ENCODE measurements at places on chromosomes 3 and 15.
A peak's percentile ranks its signal among the peaks of the same experiment; 100 is the strongest.

GRCh38 chr3:108037770-108038169 lies 53.1 kb downstream of the CD47 start:
- DNase-seq = no peak

- no peak for DNase-seq
Observed at GRCh38 chr15:65055201-65055870, 10.1 kb downstream of the SLC51B start.

GRCh38 chr3:108134555-108134880 lies 43.7 kb upstream of the CD47 start:
- DNase-seq = no peak

GRCh38 chr3:152321955-152322377 lies 53.2 kb downstream of the MBNL1 start:
- DNase-seq = no peak

DNA sequence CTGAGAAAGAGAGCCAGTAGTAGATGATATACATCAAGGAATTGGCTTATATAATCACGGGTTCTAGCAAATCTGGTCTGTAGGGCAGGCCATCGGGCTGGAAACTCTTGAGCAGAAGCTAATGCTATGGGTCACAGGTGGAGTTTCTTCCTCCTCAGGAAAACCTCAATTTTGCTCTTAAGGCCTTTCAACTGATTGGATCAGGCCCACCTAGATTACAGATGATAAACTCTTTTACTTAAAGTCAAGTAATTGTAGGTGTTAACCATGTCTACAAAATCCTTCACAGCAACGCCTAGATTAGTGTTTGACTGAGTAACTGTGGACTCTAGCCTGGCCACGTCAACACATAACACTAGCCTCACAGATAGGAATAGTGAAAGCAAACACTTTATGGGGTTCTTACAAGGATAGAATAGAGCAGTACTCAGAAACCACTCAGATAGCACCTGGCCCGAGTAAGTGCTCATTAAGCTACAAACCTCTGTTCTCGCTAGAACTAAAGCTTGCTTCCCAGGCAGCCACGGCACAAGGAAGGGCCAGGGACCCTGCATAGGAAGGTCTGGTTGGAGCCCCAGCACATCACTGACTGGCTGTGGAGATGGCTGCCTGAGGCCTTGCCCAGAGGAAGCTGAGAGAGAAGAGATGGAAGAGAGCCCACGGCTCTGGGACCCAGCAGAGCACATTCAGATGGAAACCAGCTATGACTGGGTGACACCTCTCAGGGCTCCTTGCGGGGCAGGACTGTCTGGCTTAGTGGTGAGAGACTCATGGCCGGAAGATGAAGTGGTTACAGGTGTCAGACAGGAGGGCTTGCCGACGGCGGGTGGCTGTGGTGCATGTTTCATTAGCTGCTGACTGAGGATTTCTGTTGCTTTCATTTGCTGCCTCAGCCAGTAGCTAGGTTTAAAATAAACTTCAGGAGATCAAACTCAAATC lies 202.5 kb upstream of the TLE3 start:
- peak; percentile 27 for DNase-seq
